ENCODE measurements at places on chromosomes 11 and 22.

DNA sequence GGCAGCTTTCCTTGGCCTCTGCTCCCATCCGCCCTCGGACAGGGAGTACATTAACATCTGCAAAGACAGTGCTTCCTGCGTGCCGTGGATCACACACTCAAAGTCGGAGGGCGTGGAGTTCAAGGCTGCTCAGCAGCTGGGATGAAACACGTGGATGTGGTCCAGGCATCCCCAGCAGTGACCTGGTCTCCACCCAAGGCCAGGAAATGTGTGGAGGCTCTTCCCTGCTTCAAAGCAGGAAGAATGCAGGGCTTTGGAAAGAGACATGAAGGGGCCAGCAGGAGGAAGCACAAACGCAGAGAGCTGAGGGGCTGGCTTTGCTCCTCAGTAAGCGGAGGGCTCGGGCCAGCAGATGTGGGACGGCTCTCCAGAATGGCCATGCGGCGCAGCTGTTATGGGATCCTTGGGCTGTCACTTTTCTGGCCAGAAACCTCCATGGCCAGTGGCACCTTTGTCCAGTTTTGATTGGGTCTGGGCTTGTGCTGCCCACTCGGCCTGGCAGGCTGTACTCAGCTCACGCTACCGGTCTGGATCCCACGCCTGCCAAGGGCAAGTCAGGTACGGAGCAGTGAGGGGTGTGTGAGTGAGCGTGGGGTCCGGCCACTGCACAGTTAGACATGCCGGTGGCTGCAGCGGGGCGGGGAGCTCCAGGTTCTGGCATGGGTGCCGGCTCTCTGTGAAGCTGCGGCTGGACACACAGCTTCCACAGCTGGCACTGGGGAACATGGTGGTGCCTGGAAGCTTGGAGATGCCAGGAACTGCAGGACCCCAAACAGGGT, 438.0 kb downstream of the TBC1D22A start:
- no peak for DNase-seq

- no peak for DNase-seq
Observed at GRCh38 chr11:12269446-12270214, 107.7 kb upstream of the PARVA start.

DNA sequence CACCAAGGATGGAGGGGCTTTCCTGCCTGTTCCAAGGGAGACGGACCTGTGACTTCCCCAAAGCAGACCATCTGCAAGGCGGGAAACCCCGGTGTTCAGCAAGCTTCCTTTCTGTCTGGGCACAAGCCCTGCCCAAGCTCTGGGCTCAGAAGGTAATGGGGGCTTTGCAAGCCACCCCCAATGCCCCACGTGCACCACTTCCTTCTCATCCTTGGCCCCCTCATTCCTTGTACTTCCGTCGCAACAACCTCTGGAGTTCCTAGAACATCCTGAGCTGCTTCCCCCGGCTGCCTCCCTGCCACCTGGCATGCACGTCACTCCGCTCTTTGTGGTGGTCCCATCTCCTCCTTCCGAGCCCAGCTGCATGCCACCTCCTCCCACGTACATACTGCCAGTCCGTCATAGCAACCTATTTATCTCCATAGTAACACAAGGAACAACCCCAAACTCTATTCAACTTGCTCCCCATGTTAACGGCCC, 3.9 kb downstream of the MYEOV start:
- no peak for DNase-seq

- DNase-seq, result no peak
Observed at GRCh38 chr11:119860561-119861094, 131.6 kb upstream of the NECTIN1 start.

DNA sequence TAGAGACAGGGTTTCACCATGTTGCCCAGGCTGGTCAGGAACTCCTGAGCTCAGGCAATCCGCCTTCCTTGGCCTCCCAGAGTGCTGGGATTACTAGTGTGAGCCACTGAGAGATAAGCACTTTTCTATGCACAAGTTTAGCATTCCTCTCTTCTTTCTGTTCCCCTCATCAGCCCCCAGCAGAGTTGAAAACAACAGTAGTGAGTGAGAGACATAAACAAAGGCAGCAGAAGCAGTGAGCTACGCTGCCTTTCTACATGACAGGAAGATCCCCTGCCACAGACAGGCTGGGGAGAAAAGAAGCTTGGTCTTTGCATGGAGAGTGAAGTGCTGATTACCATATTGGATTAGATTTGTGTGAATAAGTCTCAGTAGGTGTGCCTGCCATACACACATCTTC, 392.0 kb upstream of the KIRREL3 start:
- DNase-seq, result no peak

DNA sequence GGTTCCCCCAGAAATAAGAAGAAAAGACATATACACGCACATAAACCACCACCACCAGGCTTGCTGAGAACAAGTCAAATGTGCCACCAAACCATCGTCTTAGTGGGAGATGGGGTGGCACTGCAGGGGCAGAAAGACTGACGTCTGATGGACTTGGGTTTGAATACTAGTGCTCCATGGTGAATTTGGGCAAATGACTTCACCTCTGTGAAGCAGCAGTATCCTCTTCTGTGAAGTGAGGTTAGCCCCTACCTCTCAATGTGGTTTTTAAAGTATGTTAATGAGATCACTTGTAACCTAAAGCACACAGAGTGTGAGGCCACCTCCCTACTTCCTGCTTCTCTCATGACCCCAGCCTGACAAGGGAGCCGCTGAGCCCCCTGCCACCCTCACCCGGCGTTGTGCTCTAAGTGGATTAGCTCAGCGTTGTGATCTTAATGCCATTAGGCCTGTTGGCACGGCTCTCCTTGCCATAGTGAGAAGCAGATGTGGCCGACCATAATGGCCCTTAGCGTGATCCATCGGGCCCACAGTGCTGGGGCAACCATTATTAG, 14.4 kb downstream of the ZBTB16 start:
- no peak for DNase-seq

DNA sequence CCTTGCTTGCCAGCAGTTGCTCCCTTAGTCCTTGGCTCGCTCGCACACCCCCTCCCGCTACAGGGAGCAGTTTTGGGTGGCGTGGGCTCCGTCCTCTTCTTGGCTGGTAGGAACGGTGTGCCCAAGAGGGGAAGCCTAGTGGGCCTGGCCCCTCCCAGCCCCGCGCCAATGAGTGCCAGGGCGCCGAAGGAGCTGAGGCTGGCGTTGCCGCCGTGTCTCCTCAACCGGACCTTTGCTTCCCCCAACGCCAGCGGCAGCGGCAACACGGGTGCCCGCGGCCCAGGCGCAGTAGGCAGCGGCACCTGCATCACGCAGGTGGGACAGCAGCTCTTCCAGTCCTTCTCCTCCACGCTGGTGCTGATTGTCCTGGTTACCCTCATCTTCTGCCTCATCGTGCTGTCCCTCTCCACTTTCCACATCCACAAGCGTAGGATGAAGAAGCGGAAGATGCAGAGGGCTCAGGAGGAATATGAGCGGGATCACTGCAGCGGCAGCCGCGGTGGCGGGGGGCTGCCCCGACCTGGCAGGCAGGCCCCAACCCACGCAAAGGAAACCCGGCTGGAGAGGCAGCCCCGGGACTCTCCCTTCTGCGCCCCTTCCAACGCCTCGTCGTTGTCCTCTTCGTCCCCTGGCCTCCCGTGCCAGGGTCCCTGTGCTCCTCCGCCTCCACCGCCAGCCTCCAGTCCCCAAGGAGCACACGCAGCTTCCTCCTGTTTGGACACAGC, 1.6 kb downstream of the C11orf87 start:
- no peak for DNase-seq

- no peak for DNase-seq
Observed at GRCh38 chr22:42273855-42274451, 3.5 kb upstream of the TCF20 start.

DNA sequence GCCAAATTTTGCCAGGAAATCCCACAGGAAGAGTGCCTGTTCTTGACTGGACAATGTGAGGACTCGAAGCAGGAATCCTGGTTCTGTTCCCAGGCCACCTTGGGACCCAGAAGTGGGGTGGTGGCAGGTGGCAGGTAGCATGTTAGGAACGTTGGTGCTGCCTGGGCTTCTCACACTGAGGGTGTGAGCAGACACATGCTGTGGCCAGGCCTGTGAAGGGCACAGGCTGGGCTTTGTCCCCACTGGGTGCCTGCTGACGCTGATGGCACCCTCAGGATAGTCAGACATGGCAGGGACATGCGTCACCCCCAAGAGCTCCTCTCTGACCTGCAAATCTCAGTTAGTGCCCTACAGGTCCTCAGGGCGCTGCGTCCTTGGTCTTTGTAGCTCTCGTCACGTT, 21.1 kb upstream of the NECTIN1 start:
- DNase-seq, result no peak

All from stimulated activated CD4-positive, alpha-beta T cell treated with anti-CD3 and anti-CD28 coated beads, Interleukin-2, amount 100 ng/mL, for 48 hours (primary cell).